Ureter (tissue), 1 donor: ENCODE measurements at places on chromosomes 2 and 18.
A peak's percentile ranks its signal among the peaks of the same experiment; 100 is the strongest.

GRCh38 chr2:205975082-205975949, 110.7 kb downstream of the INO80D start:
- DNase-seq, result no peak

GRCh38 chr18:31077878-31078277, 24.3 kb downstream of the DSC2 start:
- no peak for DNase-seq

- DNase-seq, result no peak
Observed at GRCh38 chr2:28437918-28438317, 45.3 kb downstream of the FOSL2 start.

DNA sequence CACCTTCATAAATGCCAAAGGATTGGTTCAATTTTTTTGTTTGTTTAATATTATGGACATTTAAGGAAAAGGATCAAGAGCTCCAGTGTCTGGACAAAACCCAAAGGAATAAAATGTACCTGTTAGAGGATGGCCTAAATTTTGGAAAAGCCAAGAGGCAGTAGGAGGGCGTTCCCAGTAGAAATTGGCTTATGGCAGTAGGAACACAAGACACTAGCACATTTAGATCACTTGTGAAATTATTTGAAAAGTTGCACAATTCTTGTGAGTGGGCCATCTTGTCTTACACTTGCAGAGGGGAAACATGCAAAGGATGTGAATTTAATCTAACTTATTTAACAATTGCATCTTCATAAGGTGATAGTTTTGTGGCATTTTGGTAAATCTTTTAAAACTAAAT, 3.2 kb downstream of the BZW1 start:
- no peak for DNase-seq

DNA sequence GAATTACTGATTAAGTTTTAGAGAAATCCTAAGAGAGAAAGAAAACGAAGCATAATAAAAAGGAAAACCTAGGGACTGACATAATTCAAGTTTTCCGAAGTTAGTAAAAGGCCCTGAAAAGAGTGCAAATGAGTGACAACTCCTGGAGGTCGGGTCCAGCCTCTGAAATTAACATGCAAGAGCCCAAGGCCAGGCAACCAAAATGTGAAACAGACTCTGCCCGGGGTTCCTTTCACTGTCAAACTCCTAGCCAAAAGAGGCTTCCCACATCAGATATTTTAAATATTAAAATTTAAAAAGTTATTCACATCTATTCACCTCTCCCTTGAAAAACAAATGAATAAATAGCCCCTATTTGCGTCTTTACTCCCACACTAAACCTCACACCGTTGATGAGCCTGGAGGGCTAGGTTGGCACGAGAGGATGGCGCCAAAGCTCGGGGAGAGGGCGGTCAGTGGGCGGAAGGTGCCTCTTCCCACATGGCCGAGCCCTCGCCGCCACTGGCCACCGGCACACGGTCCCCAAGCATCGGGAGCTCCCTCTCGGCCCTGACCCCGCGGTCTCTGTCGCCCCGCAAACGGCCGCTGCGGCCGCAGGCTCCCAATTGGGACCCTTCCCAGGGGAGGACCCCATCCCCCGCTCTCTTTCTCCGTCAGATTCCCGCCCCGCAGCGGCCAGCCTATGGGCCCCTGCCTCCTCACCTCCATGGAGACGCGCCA, 630 bp downstream of the PPM1G start:
- DNase-seq, result no peak

DNA sequence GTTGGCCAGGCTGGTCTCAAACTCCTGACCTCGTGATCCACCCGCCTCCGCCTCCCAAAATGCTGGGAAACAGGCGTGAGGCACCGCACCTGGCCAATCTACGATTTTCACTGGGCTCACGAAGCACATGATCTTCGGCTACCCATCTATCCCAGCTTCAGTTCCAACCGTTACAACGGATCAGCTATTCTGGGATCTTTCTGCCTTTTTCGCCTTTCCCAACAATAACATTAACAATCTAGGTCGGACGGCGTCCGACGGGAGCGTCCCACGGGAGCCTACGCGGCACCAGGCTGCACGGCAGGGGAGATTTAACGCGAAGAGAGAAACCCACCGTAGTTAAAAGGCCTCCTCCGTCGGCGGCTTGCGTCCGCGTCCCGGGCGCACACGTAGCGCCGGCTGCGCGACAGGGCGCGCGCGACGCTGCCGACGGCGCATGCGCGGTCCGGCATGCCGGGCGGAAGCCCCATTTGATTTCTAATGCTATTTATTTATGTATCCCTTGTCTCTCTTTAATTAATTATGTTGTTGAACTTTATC, at the start of gene MSL3B:
TSS of gene MSL3B (minus strand) at position 394 of the 540 bp plus-strand sequence.
- DNase-seq, result no peak

- no peak for DNase-seq
Observed at GRCh38 chr2:8974016-8974415, 29.5 kb downstream of the MBOAT2 start.

DNA sequence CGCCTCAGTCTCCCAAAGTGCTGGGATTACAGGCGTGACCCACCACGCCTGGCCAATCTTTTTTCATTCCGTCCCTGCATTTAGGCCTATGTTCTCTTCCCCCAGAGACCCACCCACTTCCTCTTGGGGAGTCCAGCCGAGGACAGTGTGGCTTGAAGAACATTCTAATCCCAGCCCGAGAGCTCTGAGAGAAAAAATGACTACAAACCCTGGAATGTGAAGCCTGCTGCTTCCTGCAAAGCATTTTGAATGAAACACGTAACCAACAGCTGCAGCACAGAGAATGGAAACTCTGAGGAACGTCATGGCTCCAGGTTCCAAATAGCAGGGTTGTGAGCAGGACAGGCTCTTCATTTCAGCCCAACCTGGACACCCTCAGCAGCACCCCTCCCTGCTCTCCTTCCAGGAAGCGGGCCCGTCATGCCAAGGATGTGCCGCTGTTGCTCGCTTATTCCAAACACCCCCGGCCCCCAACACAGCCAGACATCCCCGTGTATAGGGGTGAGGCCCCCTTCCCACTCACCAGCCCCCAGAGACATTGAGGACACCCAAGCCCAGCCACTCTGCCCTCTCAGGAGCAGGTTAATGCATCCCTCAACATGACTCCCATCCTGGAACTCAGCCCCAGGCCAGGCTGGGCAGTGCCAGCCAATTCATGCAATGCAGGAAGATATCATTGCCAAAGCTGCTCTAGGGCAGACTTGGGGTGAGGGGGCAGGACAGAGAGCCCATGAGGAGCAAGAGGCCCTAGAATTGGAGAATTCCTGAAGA, 139.8 kb downstream of the ZFP36L2 start:
- peak; percentile 87 for DNase-seq

DNA sequence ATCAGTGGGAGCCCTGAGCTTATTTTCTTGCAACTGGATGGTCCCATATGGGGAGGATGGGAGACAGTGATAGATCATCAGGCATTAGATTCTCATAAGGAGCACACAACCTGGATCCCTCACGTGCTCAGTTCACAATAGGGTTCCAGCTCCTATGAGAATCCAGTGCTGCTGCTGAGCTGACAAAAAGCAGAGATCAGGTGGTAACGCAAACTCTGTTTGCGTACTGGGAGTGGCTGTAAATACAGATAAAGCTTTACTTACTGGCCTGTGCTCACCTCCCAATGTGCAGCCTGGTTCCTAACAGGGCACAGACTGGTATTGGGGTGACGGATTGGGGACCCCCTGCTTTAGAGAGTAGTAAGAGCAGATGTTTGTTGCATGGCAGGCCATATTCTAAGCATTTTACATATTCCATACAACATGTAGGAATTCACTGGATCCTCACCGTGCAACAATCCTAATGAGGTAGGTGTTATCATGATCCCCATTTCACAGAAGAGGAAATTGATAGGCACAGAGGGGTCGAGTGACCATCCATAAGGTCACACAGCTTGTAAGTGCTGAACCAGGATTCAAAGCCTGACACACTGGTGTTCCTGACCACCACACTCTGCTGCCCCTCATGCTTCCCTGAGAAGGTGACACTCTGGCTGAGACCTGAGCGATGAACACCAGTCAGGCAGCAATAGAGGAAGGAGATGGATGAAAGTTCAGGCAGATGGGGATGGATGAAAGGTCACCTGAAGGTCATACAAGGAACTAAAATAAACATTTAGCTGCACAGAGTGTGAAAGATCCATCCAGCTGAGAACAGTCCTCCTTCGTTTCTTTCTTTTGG, 15.7 kb upstream of the MAT2A start:
- DNase-seq, result no peak

DNA sequence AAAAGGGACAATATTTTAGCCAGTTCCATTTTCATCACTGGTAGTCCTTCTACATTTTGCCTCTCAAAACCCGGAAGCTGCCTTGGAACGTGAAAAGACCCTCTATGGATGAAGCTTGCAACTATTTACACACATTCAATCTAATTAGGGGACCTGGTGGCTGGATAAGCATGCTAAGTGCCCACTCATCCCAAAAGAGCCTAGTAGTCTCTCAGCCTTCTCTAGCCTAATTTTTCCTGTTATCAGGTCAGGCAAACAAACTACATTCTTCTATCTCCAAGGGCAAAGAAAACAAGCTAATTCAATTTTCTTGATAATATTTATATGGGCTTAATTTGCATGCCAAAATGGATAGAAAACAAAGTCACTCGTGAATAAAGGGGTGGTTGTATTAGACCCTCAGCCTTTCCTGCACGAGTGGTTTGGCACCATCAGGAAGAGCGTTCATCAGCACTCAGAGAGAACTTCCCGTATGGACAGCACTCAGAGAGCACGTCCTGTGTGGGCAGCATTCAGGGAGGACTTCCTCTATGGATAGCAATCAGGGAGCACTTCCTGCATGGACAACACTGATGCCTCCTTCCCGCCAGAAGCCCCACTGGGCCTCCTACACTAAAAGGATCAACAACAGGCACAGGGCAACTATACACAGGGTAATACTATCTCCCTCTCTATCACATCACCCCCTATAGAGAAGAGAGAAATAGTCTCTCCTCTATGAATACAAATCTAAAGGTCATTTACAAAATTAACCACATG, 122.2 kb downstream of the RBMS1 start:
- DNase-seq, result no peak

- no peak for DNase-seq
Observed at GRCh38 chr18:31482051-31482450, 15.9 kb upstream of the DSG2 start.

GRCh38 chr2:157946919-157947557, 70.9 kb upstream of the ACVR1 start:
- no peak for DNase-seq

DNA sequence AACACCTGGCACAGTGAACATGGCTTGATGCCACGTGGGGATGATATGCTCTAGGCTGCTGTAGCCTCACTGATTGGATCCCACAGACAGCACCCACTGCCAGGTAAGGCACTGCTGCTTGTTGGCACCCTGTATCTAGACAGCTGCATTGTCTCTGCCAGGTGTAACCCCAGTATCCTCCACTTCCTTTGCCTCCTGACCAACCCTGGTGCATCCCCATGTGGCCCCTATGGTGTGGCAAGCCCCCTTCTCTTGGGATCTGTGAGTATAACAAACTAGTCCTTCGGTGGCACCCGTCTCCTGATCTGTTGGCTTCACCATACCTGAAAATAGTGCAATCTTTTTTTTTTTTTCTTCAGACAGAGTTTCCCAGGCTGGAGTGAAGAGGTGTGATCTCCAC, 11.1 kb downstream of the TEX51 start:
- peak; percentile 29 for DNase-seq

DNA sequence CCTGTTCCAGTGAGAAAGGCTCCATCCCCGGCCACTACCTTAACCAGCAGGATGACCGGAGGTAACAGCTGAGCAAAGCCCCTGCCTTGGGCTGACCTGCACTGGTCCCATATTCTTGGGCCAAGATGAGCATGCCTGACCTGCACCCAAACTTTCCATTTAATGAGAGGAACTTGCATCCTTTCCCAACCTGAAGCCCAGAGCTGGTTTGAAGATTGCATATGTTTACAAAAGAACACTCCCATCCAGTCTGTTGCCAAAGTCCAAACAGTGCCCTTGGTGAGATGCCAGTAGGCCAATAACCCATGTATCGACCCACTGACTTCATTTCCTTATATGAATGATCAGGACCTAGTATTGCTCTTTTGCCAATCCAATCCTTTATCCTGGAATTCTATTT, 5.5 kb upstream of the NPAS2 start:
- DNase-seq, result no peak
